ENCODE measurements at places on chromosomes 7 and 10. TPM values are rescaled to one million over a fixed set of nuclear protein-coding genes. Genes with fewer than 3 reads are reported as not detected.
A peak's percentile ranks its signal among the peaks of the same experiment; 100 is the strongest.

RARRES2 gene
- 342 TPM for total RNA-seq

TMEM229A gene
- total RNA-seq = not detected

SYT15 gene
- total RNA-seq = 1.4 TPM

MACC1 gene
- total RNA-seq = not detected

ZNF503 gene
- 16.9 TPM for total RNA-seq

GRCh38 chr10:30433306-30433729, 666 bp upstream of the MAP3K8 start:
- peak; percentile 92 for DNase-seq

- no peak for DNase-seq
These were observed 184.0 kb upstream of the ADO start for GRCh38 chr10:62620491-62620890.

- DNase-seq = no peak
These were observed 64.5 kb upstream of the BTBD16 start for GRCh38 chr10:122206471-122207065.

DNA sequence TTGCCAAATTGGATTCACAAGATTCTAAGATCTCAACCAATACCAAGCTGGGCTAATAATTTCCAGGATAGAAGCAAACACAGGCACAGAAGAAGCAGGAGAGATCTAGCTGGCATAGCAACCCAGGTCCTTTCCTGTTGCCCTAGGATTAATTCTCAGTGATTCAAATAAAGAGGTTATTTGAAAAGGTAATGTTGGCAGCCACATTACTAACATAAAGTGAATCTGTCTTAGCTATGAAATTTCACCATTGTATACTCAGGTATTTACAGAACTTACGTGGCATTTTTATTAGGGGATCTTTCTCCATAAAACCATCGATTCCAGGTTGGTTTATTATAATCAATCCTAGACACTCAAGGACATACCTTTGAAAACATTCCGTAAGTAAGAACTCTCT, 379.3 kb upstream of the POM121L12 start:
- no peak for DNase-seq

GRCh38 chr7:122298131-122298530, 6.4 kb downstream of the FEZF1 start:
- no peak for DNase-seq

- DNase-seq = peak; percentile 75
These were observed 200.3 kb downstream of the LSM5 start for GRCh38 chr7:32289651-32290414.

DNA sequence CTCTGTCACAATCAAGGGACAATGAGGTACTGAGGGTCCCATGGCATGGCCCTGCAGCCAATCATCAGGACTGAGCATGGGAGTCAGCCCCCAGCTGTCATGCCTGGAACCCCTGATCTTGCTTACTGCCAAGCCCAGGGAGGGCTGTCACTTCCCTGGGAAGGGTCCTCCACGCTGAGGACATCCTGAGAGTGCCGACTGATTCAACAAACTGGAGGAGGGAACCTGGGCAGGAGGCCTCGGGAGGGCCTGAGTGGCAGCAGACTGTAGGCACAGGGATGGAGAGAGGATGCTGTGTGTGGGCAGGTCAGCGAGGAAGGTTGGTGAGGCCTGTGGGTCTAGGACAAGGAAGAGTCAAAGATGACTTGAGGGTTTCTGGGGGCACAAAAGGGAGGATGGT, 154.3 kb downstream of the ZNF248 start:
- DNase-seq = no peak

GRCh38 chr10:9111976-9112375, 1057.5 kb downstream of the GATA3 start:
- no peak for DNase-seq

DNA sequence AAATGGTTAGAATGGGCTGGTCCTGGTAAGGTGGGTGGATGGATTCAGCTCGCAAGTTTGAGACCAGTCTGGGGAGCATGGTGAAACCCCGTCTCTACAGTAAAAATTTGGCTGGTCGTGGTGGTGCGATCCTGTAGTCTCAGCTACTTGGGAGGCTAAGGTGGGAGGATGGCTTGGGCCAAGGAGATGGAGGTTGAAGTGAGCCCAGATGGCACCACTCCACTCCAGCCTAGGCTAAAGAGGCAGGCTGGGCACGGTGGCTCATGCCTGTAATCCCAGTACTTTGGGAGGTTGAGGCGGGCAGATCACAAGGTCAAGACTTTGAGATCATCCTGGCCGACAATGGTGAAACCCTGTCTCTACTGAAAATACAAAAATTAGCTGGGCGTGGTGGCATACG, 15.3 kb downstream of the IFT22 start:
- no peak for DNase-seq

DNA sequence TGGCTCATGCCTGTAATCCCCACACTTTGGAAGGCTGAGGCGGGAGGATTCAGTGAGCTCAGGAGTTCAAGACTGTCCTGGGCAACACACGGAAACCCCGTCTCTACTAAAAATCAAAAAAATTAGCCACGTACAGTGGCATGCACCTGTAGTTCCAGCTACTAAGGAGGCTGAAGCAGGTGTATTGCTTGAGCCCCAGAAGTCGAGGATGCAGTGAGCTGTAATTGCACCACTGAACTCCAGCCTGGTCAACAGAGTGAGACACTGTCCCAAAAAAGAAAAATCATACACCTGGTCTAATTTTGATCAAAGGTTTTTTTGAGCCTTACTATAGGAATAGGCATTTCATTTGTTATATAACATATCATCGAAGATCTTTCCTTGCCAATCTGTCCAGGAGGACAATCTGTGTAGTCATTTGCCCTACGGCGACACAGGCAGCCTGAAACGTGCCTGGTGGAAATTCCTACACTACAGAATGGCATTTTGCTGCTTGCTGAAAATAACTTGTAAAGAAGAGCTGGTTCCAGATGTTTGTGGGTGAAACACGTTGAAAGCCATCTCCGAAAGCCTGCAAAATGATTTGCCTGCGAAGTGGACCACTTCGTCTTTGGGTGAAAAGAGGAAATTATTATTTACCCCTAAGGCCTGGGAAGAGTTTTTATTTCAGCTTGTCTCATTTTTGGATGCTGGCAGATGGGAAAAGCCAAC, 31.3 kb upstream of the GDI2 start:
- no peak for DNase-seq

Measured in sigmoid colon (tissue), 7 donors.